Activated CD4-positive, alpha-beta T cell treated with anti-CD3 and anti-CD28 coated beads for 1 hour (primary cell): ENCODE measurements at places on chromosomes 16 and 17.

DNA sequence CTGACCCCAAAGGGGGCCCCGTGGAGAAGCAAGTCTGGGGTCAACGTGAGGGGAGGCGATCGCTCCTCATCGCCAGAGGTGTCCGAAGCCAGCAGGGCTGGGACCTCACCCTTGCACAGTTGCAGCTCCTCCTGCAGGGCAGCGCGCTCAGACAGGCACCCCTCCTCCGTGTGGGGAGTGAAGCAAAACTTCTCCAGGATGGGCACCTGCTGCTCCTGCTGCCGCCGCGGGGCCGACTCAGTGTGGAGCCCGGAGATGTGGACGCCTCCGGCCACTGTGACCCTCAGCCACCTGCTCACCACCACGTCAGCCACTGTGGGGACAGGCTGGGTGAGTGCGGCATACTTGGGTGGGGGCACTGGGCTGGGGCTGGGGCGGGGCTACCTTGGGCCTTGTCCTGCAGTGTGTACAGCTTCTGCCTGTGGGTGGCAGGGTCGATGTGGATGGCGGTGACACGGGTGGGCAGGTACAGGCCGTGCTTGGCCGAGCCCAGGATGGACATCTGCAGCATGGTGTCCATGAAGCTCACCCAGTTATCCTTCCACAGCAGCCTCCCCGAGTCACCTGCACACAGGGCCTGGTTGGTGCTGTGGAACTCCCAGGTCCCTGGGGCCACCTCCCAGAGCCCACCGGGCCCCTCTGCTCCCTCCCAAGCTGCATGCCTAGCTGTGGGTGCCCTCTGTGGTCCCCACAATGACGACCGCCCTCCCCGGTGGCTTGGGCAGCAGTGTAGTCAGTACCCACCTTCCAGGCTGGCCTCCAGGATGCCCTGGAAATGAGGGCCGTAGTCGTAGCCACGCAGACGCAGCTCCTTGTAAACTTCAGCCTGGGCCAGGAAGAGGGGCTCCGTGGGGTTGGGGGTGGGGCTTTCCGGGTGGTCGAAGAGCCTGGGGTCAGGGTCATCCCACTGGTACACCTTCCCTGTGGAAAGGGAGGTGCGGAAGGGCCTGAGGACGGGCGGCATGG lies 10.8 kb downstream of the FASN start:
- no peak for DNase-seq

DNA sequence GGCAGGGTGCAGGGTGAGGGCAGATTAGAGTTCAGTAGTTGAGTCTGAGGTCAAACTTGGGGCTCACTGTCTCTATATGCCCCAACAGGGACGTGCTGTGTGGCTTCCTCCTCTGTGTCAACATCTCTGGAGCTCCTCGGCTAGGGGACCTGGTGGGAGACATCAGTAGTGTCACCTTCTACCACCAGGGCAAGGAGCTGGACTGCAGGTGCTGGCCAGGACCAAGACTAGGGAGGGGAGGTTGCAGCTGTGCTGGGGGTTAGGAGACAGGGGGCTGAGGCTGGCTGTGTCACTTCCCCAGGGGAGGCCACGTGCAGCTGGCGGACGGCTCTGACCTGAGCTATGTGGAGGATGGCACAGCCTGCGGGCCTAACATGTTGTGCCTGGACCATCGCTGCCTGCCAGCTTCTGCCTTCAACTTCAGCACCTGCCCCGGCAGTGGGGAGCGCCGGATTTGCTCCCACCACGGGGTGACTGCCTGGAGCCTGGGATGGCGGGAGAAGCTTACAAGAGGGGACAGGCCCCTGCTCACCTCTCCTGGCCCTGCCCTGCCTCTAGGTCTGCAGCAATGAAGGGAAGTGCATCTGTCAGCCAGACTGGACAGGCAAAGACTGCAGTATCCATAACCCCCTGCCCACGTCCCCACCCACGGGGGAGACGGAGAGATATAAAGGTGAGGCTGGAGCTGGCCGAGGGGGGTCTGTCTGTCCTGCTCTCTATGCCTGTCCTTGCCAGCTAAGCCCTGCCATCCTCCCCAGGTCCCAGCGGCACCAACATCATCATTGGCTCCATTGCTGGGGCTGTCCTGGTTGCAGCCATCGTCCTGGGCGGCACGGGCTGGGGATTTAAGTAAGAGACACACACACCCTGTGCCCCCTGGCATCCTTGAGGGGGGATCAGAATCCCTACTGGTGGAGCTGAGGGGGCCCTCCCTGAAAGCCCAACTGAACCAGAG lies 18.9 kb downstream of the ADAM11 start:
- no peak for DNase-seq

GRCh38 chr17:78774956-78775571 lies 7.0 kb downstream of the CYTH1 start:
- peak; percentile 28 for DNase-seq

GRCh38 chr17:80283116-80283852 lies 22.6 kb downstream of the RNF213 start:
- no peak for DNase-seq

DNA sequence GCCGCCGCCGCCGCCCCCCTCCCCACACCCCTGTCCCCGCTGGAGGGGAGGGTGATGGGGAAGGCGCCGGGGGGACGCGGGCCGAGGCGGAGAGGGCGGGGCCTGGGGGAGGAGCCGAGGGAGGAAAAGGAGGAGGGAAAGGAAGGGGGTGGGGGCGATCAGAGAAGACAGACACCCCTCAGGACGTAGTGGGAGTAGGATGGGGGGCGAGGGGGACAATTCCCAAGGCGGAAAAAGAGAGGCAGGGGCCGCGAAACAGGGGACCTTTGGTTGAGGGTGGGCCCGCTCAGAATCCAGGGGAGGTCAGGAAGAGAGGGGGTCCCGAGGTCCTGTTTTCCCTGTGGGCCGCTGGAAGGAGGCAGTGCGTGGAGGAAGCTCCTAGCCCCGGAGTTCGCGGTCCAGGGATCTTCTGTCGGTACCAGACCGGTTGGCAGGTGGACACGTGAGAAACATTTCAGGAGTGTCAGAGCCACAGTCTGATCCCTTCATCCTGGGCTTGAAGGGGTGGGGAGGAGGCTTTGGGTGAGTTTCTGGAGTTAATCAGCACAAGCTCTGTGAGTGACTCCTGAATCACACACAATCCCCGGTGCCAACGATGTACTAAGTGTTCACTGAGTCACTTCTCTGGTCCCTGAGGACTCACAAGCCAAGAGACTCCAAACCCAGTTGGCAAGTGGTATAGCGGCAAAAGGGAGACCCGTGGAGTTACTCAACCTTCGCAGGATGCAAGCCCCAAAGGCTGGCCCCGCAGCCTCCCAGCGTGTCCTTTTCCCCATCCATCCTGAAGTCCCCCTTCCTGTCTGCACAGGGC lies at the start of gene XYLT1:
Gene XYLT1 (minus strand): TSS at position 53 of the 811 bp plus-strand sequence. CDS start 164 bp downstream, outside the sequence.
- DNase-seq = peak; percentile 45

DNA sequence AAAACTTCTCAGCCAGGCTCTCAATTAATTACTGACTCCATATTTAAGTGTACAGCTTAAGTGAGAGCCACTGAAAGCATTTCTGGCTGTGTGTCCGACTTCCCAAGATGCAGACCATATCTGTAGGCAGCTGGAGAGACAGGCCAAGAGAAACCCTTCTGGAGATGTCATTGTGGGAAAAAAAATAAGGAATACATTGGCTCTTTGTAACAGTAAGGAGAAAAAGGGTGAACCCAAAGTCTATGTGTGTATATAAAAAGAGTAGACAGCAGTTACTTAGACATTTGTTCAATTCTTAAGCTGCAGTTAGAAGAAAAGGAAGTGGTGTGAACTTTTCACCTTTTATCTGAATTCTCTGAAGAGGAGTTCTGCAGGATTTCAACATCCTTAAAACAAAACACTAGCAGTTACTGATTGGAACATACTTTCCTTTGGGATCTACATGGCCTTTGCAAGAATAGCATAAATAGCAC lies 21.7 kb downstream of the FAM117A start:
- DNase-seq = no peak

GRCh38 chr17:47898241-47898640 lies 2.2 kb downstream of the SP2 start:
- DNase-seq = no peak

GRCh38 chr16:19119564-19119963 lies 5.8 kb downstream of the ITPRIPL2 start:
- DNase-seq = no peak

- DNase-seq = no peak
These were observed 21.0 kb downstream of the TSPOAP1 start for GRCh38 chr17:58307468-58308172.

DNA sequence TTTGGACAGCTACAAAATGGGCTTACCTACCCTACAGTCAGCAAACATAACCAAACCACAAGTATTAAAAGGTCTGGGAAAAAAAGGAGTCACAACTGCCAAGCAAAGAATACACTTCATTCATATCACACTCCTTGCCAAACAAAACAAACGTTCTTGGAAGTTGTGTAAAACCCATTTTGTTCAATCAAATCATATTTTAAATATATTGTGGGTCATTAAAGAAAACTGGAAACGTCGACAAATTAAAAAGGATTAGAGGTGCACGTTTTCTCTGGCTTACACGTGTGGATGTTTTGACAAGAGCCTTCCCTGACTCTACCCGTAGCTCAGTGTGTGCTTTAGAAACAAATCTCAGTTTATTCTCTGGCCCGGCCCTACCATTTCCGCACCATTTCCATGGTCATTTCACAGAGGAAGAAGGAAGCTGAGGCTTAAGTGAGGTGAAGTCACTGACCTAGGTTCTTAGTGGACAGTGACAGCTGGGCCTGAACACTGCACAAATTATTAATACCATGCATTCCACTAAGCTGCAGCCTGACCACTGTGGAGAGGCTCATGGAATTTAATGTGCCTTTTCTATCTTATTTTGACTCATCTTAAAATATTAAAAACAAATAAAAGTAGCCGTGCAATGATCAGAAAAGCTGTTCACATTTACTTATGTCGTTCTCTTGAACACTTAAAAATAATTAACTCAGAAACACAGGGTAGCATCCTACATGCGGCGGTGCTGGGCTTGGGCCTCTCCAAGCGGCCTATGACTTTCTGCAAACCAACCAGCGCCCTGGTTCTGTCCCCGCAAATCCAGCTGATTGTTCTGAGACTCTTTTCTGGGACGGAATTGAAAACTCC lies 968 bp downstream of the CEP112 start:
- DNase-seq = no peak

- no peak for DNase-seq
These were observed 925.0 kb upstream of the RBFOX1 start for GRCh38 chr16:6407596-6407995.

DNA sequence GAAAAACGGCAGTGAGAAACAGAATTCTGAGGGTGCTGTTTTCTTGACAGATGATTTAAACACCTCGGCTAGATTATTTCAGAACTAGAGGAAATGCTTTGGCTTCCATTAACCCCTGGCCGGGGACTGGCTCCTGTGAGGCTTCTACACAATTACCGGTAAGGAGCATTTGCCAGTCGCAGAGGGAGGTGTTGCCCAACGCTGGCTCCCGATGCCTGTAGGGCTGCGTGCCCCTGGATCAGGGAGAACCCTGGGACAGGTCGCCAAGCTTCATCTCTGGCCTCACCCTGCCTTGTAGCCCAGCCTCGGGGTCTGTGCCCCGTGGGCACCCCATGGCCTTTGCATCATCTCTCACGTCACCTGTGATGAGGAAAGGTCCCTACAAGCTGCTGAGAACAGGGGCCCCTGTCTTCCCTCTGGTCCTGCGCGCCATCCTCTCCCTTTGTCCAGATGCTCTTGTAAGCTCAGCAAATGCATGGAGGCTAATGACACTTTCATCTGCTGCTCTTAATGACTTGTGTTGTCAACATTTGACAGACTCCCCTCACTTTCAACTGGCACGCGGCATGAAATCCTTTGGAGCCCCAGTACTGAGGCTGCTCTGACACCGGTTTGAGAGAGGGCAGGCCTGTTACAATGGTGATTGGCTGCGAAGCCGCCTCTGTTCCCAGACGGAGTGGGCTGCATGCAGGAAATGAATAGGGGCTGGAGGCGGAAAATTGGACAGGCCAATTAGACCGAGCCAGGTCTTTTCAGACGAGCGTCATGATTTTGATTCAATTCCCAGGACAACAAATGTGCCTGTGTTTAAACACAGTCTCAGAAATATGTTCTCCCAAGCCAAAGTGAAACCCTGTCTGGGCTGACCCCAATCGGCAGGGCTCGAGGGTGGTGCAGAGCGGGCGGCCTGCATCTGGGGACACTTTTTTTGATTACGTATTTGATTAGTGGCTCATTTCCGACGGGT lies 85.5 kb upstream of the DOC2B start:
- no peak for DNase-seq

- no peak for DNase-seq
These were observed 6.4 kb downstream of the DRC7 start for GRCh38 chr16:57700781-57701551.

DNA sequence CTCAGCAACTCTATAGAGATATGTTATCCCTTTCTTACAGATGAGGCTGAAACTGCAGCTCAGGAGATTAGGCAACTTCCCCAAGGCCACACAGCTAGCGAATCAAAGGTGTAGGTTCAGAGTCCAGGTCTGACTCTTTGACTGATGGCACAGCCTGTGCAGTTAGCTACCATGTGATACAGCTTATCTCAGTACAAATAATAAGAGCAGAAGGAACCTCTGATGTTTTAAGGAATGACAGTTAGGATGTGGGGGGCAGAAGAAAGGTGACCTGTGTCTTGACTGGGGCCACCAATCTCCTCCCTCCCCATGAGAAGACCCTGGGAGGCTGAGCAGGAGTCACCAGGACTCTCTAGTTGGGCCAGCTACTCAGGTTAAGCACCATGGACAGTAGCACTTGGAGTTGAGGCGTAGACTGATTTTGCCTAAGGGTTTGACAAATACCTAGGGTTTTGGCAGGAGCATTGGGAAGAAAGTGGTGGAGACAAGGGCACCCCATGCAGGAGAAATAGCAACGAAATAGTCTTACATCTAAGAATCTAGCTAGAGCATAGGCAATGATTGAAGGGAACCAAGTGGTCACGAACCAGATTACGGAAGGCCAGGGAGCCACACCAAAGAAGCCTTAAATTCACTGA lies 22.8 kb upstream of the ACSM2B start:
- no peak for DNase-seq

- DNase-seq = no peak
These were observed 119.1 kb upstream of the SMURF2 start for GRCh38 chr17:64781014-64781756.

DNA sequence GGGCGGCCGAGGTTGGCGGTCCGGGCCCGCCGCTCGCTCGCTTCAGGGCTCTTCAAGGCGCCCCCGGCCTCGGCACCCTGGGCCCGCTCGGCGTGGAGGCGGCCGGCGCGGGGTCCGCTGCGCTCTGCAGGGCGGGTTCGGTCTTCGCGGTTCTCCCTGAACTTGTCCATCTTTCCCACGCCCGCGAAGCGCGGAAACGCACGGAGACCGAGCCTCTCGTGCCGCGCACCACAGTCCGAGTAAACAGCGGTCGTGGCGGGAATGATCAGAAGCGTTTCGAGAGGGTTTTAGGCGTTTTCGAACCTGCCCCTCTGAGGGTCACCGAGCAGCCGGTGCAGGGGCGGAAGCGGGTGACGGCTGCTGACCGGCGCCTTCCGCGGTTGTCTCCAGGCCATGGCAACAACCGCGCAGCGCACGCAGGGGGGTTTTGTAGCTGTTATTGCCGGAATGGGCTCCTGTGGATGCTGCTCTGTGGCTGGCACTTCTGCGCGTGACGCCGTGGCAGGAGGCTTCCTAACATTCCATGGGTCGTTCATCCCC lies 414 bp downstream of the NARF start:
- no peak for DNase-seq

GRCh38 chr17:72853440-72854415 lies 238.8 kb downstream of the SLC39A11 start:
- DNase-seq = no peak

GRCh38 chr16:11095935-11096334 lies 151.6 kb downstream of the CLEC16A start:
- DNase-seq = no peak

GRCh38 chr17:41315204-41315794 lies at the start of gene KRTAP17-1:
KRTAP17-1 (minus strand) TSS chr17:41315710; CDS start chr17:41315650, 60 bp downstream.
- DNase-seq = no peak
